ENCODE measurements at places on chromosomes 1 and 21.

GRCh38 chr21:18705971-18706370 lies 302.4 kb upstream of the TMPRSS15 start:
- DNase-seq, result no peak

DNA sequence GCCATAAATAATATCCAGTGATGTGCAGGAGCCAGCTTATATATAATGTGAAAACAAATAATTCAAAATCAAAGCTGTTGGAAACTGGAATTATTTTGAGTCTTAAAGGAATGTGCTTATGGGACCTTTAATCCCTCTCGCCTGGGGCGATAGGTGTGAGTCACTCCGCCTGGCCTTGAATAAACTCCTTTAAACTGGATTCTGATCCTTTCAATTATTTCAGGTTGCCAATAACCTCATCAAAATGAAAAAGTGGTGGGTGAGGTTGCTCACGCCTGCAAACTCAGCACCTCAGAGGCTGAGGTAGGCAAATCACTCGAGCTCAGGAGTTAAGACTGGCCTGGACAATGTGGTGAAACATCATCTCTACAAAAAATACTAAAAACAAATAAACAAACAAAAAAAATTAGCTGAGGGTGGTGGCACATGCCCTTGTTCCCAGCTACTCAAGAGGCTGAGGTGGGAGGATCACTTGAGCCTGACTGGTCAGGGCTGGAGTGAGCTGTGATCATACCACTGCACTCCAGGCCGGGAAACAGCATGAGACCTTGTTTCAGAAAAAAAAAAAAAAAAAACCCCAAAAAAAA lies 11.4 kb upstream of the SLC2A5 start:
- DNase-seq, result no peak

DNA sequence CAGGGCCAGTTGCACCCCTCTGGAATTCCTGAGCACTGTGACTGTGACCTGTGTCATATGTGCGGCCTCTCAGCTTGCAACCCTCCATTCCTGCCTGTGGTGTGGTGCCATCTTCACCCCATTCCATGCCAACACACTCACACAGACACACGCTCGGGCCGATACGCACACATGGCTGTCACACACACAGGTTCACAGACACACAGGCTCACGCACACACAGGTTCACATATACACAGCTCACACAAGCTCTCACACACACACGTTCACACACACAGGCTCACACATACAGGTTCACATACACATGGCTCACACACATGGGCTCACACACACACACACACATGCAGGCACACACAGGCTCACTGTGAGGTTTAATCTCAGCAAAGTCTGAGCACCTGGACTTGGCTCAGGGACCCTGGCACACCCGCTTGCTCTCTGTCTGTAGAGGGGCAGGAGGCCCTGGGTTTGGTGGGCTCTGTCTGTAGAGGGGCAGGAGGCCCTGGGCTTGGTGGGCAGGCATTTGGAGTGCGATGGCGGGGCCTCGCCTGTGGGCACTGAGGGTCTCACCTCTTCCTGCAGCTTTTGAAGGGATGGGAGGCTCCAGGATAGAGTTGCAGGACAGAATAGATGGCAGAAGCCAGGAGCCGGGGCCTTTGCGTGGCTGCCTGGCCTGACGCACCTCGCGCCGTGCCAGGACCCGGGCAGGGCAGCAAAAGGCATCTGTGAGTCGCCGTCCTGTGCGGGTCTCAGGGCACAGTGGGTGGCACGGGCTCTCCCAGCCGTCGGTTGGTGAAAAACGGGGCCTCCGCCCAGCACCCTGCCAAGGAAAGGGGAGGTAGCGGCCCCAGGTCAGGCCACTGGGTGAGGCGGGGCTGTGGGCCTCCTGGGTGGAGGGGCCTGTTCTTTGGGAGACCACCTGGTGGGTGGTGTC lies 17.1 kb downstream of the COL18A1 start:
- no peak for DNase-seq

DNA sequence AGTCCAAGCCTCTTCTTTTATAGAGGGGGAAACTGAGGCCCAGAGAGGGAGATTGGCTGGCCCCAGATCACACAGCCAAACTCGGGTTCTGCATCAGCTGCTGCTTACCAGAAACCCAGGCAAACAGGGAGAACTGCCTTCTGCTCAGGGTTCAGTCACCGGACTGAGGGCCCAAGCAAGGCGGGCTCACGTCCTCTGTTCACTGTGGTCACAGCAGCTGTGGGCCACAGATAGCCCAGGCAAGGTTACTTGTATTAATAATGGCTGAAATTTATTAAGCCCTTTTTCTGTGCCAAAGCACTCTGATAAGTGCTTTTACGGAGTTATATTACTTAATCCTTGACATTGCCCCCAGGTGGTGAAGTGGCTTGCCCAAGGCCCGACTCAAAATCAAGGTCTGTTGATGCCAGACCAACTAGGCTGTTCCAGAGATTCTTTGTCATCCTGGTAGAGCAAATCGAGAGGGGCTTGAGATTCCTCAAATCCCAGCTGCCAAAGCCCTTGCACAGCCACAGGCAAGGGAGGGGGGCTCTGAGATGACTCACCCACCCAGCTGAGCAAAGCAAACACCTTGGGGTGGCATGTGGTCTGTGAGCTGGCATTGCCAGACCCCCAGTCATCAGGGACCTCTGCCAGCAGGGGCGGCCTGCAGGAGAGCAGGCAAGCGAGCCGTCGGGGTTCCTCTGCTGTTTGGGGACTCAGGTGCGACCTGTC lies 36.5 kb downstream of the EPHB2 start:
- DNase-seq, result peak; percentile 94

DNA sequence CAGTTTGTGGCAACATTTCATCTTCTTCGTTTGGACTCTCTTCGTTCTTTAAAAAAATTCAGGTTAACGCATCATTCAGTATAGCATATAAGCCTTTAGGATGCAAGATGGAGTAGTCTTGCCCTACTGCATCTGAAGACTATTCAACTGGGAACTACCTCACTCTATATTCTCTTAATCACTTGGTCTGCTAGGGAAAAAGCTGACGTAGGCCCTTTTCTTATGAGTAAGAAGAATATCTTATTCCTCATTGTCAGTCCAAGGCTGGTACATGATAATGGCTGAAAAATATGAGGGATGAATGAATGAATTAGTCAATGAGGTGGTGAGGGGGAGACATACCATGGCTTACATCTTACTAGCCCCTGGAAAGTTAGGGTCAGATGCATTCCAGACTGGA lies 294.2 kb downstream of the GPATCH2 start:
- DNase-seq, result no peak

GRCh38 chr1:168427051-168427450 lies 116.7 kb downstream of the XCL2 start:
- no peak for DNase-seq

GRCh38 chr21:27423038-27423437 lies 456.1 kb upstream of the ADAMTS5 start:
- DNase-seq, result peak; percentile 97

GRCh38 chr1:93758842-93759515 lies 77.3 kb upstream of the BCAR3 start:
- DNase-seq, result no peak

GRCh38 chr1:57494530-57495079 lies 70.7 kb upstream of the DAB1 start:
- no peak for DNase-seq

- DNase-seq, result no peak
Measured at GRCh38 chr1:43062527-43063095, 103.9 kb upstream of the SLC2A1 start.

GRCh38 chr1:220084460-220084859 lies 5.1 kb downstream of the BPNT1 start:
- DNase-seq, result no peak

- no peak for DNase-seq
Measured at GRCh38 chr1:36776256-36776655, 258.1 kb downstream of the GRIK3 start.

- DNase-seq, result peak; percentile 57
Measured at GRCh38 chr21:28069450-28069923, 923.2 kb downstream of the LTN1 start.

- DNase-seq, result no peak
Measured at GRCh38 chr1:55774446-55774845, 559.3 kb upstream of the USP24 start.

GRCh38 chr1:10866321-10867093 lies 70.1 kb upstream of the CASZ1 start:
- DNase-seq, result peak; percentile 8

GRCh38 chr1:205271277-205271676 lies 43.5 kb downstream of the TMCC2 start:
- no peak for DNase-seq

- DNase-seq, result peak; percentile 69
Measured at GRCh38 chr1:172966844-172967540, 83.7 kb downstream of the TNFSF18 start.

DNA sequence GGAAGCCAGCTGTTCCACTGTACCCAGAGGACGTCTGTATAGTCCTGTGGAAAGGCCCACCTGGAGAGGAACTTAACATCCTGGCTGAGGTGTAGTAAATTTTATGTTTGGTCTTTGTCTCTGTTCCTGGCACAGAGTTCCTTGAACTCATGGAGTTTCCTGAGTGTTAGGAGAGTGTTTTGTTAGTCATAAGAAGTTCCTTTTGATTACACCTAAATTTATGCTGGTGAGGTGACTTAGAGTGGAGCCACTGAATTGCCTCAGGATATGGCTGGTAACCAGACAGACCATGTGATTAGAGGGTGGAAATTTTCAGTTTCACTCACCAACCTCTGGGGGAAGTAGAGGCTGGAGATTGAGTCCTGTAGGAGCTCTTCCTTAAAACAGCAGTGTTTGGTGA lies 57.9 kb downstream of the RASAL2 start:
- no peak for DNase-seq

DNA sequence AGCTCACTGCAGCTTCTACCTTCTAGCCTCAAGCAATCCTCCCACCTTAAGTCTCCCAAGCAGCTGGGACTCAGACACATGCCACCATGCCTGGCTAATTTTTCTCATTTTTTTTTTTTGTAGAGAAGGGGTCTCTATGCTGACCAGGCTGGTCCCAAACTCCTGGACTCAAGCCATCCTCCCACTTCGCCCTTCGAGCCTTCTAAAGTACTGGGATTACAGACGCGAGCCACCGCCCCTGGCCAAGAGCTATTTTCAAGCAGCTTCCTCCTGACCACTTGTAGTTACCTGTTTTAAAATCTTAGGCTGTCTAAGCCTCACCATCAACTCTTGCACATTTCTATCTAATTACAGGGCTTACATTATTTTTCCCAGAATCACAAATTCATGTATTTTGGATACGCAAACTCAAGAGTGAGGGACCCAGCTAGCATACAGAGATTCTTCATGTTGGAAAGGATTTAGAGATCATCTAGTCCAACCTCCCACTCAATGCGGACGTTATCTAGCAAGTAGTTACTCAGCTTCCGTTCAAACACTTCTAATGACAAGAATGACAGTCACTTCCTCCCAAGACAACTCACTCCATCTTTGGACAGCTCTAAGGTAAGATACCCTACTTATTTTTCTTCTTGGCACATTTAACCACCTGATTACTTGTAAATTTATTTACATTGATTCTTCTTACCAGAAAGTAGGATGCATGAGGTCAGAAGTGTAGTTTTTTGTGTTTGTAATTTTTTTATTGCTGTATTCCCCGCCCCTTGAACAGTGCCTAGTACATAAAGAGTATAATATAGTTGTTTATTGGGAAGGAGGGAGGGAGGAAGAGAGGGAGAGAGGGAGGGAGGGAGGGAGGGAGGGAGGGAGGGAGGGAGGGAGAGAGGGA lies 65.4 kb downstream of the LUZP1 start:
- DNase-seq, result peak; percentile 52

DNA sequence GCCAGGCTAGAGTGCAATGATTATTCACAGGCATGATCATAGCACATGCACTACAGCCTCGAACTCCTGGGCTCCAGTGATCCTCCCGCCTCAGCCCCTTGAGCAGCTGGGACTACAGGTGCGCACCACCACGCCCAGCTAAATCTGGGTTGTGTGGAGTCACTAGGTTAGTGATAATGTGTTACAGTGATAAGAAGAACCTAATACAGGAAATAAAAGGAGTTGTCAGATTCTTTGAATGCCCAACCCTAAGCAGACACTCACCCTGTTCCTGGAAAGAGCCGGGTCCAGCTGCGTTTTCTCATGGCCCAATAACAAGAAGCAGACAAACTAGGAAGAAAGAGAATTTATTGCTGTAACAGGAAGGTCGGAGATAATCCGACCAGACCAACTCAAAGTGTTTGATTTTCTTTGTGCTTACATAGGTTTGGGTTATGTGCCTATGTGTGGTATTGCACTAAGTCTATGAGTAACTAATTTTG lies 8.8 kb downstream of the IFNGR2 start:
- DNase-seq, result no peak

- DNase-seq, result no peak
Measured at GRCh38 chr1:64775113-64775512, 30.2 kb downstream of the RAVER2 start.

DNA sequence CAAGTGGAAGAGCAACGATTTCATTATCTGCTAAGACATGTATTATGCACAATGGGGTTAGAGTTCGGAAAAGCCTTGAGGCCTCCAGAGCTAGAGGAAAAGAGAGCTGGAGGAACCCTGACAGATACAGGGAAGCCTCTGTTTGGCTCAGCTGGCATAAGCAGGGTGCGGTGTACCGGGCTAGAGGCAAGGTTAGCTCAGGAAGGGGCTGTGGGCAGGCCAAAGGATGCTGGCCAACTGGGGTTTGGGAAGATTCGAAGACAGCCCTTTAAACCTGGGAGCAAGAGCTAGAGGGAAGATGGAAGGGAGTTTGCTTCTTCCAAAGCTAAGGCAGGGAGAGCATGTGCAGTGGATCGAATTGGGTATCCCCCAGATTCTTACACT lies 107.6 kb upstream of the TLR5 start:
- DNase-seq, result no peak

GRCh38 chr1:93029317-93029716 lies 49.8 kb upstream of the MTF2 start:
- no peak for DNase-seq
